ENCODE measurements at places on chromosomes 2 and 18. TPM values are rescaled to one million over a fixed set of nuclear protein-coding genes. Genes with fewer than 3 reads are reported as not detected.

The CFAP65 gene
- polyA plus RNA-seq, result not detected

DNA sequence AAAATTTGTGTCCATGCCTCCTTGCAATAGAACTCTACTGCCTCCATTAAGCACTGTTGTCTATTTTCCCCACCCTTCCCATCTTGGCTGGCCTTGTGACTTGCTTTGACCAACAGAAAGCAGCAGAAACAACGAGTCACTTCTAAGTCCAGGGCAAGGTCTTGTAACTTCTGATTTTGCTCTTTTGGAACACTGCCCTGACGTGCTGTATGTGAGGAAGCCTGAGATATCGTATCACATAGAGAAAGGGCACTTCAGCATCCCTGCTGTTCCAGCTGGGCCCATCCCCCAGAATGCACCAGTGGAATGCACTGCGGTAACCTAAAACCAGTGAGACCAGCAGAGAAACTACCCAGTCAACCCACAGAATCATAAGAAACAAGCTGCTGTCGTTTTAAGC is 28.1 kb downstream of the NCKAP1 start:
- no peak for DNase-seq

- DNase-seq, result no peak
Observed at GRCh38 chr2:17634997-17635396, 94.5 kb downstream of the VSNL1 start.

The ADCYAP1 gene
- not detected for polyA plus RNA-seq

GRCh38 chr2:48232351-48232750 is 297.6 kb upstream of the STON1 start:
- DNase-seq, result no peak
